ENCODE measurements at places on chromosomes 1 and 21. TPM values are rescaled to one million over a fixed set of nuclear protein-coding genes. Genes with fewer than 3 reads are reported as not detected.

DNA sequence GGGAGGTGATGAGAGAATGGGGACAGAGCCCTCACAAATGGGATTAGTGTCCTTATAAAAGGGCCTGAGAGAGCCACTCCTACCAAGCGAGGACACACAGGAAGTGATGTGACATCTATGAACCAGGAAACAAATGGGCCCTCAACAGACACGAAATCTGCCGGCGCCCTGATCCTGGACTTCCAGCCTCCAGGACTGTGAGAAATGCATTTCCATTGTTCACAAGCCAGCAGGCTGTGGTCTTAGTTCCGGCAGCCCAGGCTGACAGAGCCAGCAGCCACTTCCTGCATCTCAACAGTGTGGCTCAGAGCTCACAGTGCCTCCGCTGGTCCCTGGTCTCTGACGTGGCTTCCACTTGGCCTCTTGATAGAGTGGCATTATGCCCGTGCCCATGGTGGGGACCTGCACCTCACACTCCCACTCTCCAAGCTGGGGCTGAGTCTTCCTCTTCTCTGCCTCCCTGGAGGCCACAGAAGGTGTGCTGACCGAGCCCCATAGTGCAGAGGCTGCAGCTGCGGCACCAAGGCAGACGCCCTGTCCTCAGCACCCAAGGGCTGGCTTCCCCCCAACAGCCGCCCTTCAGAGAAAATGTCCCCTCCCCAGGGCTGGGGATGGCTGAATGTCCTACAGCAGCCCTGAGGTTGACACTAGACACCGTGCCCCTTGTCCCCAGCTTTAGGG lies 44.9 kb downstream of the ACOT7 start:
- no peak for DNase-seq

PTGER3 gene
- 7.0 TPM for total RNA-seq

ZNF593OS gene
- total RNA-seq, result not detected

DNA sequence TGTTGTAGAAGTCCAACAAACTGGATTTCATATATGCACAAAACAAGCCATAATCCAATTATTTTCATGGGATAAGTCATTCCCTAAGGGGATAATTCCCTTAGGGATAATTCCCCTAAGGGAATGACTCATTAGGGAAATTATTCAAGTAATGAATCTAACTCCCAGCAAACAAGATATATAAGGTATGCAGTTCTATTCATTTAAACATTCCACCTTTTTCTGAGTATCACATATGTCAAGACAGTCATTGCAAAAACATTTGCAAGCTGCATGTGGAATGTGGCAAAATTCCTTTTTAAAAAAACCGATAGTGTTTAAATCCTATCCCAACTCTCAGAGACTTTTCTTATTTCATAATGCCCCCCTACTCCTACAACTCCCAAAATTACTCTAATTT lies 131.2 kb downstream of the AKT3 start:
- DNase-seq, result no peak

- no peak for DNase-seq
These were observed 50.8 kb upstream of the CTPS1 start for GRCh38 chr1:40928699-40929098.

MAST2 gene
- total RNA-seq, result 34.6 TPM

- no peak for DNase-seq
These were observed 65.9 kb upstream of the RBM34 start for GRCh38 chr1:235226933-235227332.

RUNX1 gene
- 2.1 TPM for total RNA-seq
